ENCODE measurements at places on chromosomes 12 and 14.

GRCh38 chr12:13223941-13224340 lies 27.4 kb downstream of the EMP1 start:
- DNase-seq, result no peak

- DNase-seq, result no peak
Measured at GRCh38 chr12:77152623-77153193, 87.3 kb upstream of the E2F7 start.

DNA sequence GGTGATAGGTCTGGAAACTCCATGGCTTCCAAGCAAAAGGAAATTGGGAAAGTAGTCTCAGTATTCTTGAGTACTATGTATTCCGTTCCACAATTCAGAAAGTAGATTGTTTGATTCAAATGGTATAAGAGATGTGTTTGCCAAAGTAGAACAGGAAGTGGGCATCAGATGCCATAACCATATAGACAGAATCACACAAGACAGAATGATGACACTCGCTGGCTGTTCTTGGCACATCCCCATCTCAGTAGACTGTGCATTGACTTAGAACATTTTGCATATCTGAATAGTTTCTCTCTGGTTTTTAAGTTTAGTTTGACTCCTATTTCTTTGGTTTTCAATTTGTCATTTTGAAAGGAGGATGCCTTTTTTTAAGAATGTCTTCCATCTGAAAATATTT lies 221.1 kb upstream of the RGS6 start:
- DNase-seq, result no peak

- DNase-seq, result no peak
Measured at GRCh38 chr14:51488569-51489220, 163.0 kb upstream of the FRMD6 start.

DNA sequence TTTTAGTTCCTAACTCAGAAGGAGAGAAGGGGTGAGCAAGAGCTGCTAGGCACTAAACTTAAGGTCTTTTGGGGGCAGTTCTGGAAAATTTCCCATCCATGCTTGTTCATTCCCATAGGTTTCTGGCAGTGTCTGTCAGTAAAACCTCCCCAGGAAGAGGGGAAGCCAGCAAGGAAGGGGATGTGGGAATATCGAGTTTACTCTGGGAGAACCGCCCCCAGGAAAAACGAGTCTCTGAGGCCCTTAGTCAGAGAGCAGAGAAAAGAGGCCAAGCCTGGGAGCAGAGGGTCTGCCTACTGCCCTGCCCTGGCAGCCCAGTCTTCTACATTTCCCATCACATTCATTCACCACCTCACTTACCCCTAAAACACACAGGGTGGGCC lies 55.9 kb downstream of the TMCC3 start:
- DNase-seq, result no peak

DNA sequence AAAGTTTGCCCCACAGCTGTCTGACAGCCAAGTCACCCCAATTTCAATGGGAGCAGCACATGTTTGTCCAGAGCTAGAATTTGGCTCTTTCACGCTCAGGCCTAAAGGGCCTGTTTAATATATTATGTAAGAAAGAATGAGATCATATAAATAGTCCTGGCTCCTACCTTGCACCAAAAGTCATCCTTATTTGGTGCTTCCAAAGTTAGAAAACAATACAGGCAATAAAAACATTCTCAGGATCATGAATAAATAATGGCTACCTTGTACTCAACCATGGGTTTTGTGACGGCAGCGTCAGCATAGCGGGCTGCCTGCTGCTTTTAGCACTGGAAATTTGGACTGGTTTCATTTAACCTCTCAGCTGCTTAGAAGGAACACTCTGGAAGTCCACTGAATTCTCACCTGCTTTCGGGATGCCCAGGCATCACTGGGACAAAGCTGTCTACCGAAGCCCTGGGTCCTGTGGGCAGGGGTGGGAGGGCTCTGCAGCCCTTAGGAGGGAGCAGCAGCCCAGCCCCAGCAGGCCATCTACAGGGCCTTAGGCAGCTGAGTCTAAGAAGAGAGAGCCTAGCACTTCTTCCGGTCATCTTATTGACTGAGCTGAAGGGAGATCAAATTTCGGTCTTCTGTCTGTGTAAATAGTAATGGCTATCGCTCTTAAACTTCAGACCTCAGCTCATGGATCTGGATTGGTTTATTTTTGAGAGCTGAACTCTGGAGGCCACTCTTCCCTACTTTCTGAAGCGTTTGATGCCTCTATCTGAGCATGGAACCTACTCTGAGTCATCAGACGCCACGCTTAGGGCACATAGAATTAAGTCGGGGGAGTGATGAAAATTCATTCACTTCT lies 106.5 kb downstream of the SAMD4A start:
- no peak for DNase-seq

DNA sequence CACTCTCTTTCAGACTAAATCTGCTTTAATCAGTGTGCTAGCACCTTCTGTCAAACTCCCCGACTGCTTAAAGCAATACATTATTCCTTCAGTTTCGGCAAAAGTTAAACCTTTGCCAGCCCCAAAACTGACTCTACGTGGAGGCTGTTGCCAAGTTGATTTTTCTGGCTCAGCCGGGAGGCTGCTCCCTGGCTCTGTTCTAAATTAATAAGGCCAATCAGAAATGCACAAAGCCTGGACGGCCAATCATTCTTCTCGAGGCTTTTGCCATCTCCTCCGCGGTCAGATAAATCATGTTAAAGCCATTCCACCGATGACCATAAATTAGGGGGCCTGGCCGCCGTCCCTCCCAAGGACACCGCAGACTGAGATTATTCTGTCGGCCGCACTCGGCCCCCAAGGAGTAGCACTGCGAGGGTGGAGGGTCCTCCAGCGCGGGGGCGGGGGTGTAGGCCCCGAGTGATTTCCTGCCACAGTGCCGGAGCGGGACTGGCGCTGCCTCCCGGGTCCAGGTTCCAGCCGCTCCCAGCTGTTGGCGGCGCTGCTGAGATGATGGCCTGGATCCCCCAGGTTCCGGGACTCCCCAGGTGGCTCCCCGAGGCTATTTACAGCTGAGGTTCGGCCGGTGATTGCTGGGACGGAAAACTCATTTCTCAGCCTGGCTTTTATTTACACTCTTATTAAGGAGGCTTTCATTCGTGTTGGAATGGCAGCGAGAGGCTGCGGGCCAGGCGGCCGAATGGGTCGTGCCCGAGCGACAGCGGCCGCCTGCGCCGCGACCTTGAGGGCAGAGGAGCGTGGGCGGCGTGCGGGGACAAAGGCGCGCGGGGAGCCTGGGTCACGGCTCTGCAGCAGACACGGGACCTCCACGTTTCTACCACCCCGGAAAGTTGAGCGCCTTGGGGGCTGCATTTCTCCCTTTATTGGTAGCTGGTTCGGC lies 165.1 kb downstream of the MON2 start:
- no peak for DNase-seq

GRCh38 chr14:100981809-100982208 lies 78.3 kb upstream of the RTL1 start:
- no peak for DNase-seq

- DNase-seq, result no peak
Measured at GRCh38 chr12:14948672-14949071, 10.3 kb upstream of the ERP27 start.

DNA sequence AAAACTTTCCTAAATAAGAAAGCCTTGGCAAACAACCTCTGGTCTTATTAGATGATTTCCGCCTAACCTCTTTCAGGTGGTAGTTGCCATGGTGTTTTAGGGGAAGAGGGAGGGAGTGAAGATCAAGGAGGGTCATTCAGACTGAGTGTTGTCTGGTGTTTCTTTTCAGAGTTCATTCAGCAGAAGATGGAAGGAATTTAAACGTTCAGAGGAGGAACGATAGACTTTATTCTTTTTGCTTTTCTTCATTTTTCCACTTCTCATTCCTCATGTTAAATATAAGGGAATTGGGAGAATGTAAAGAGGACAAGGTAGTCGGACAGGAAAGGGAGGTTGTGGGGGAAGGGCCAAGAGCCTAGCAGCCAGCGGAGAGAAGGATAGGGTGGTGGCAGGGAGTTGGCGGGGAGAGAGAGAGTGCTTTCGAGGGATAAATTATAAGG lies 17.4 kb upstream of the SALL2 start:
- no peak for DNase-seq

GRCh38 chr12:8687846-8688601 lies 9.8 kb upstream of the RIMKLB start:
- DNase-seq, result no peak

DNA sequence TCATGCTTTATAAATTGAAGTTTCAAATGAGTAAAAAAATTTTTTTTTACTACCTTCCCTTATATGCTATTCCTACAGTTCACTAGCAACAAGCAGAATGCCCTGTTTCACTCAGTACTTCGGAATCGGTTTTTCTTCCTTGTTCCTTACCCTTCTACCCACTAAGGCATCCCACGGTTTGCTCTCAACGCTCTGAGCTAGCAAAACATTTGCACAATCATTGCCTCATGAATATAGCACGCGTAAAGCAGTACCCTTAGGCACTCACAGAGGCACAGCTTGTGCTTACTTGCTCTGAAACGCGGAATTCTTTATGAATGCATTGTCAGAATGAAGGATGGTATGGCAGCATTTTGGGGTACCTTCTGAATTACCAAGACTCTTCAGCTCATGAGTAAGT lies 45.0 kb downstream of the PPP1R13B start:
- DNase-seq, result no peak

DNA sequence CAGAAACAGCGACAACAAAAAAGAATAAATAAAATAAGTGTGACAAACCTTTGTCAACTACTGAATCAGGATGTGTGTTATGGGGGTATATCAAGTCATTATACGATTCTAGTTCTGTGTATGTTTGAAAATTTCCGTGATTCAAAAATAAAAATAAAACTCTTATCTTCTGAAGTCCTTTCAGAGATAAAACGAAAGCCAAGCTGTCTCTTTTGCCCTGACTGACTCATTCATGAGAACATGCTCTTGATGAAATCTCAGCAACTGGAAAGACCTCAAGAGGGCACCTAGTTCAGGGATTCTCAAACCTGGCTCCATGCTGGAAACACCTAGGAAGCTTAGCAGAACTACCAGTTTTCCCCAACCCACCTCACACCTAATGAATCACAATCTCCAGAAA lies 9.2 kb downstream of the FOXN3 start:
- DNase-seq, result no peak

GRCh38 chr14:68688872-68689371 lies 103.9 kb downstream of the ZFP36L1 start:
- no peak for DNase-seq

GRCh38 chr14:32343926-32344430 lies 14.9 kb downstream of the AKAP6 start:
- DNase-seq, result no peak

GRCh38 chr14:68568907-68569897 lies 223.7 kb downstream of the ZFP36L1 start:
- DNase-seq, result no peak

DNA sequence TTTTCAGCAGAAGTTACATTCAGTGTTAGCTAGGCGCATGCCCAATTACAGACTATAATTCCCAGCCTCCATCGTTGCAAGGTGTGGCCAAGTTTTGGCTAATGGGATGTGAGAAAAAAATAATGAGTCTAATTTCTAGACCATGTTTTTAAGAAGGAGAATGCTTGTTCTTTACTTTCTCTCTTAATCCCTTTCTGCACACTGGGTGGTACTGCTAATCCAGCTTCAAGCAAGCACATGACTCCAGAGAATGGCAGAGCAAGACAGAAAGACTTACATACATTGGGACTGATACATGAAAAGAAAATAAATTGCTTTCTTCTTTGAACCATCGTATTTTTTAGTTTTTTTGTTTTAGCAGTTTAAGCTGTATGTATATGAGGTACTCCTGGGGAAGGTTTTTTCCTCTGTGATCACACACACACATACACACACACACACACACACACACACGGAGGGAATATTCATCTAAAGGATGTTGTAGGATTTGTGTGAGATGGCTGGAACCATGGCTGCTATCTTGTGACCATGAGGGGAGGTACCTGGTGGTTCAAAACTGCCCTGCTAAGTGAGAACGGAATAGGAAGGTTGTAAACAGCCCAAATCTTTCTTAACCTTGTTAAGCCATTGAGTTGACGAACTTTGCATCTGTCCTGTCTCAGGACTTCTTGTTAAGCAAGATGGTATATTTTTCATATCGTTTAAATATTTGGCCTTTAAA lies 34.3 kb upstream of the LTA4H start:
- DNase-seq, result no peak

GRCh38 chr12:7645395-7646177 lies 20.1 kb downstream of the APOBEC1 start:
- no peak for DNase-seq

- DNase-seq, result no peak
Measured at GRCh38 chr12:34287986-34288962, 266.0 kb downstream of the ALG10 start.

DNA sequence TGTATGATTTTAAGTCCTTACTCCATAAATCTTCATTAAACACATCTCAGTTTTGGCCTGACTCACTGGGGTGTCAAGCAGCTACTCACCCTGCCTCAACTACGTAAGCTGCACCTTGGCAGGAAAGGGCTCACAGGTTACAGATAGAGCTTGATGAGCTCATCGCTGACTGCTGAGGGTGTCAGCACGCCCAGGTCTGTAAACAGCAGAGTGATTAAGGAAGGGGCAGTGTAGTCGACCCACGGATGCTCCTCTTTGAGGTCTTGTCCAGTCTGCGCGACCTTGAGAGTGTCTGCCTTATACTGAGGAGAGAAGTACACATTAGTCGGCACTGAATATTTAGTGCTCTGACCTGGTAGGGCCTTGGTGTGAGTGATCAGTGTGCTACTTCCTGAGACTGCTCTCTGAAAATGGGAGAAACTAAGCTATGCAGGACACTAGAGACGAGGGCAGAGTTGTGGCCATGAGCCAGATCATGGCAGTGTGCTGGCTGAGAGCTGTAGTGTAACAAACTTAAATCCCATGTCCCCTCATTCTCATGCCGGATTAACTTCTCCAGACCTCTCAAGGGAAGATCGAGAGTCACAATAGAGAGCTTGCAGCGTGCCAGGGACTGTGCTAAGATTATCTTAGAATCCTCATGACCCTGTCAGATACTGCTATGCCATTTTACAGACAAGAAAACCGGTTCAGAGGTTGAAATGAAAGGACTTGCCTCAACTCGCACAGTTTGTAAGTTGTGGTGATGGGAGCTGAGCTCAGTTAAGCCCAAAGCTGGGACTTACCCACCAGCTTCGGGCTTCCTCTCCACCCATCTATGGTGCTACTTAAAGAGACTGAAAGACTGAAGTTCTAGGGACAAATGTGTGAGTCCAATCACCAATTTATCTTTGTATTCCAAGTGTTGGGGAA lies 11.6 kb downstream of the EIF2B1 start:
- no peak for DNase-seq

- DNase-seq, result no peak
Measured at GRCh38 chr12:26245175-26245942, 50.0 kb downstream of the SSPN start.
